Stimulated activated naive CD4-positive, alpha-beta T cell (primary cell): ENCODE measurements at places on chromosomes 3 and 15.
A peak's percentile ranks its signal among the peaks of the same experiment; 100 is the strongest.

DNA sequence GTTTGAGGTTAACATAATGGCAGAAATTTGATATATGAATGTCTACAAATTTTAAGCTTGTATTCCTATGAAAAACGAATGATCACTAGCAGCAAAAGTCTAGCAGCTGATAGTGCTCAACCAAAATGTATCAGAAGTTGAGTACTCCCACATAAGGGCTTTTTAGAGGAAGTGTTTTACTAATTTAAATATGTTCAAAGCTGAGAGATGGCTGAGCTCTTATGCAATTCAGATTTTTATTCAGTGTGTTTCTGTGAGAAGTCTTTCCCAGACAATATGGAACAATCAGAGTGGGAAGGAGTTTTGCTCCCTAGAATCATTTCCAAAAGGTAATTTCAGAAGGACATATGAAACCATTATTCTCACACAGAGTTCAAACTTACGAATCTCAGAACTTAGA, 327.0 kb downstream of the ZPLD1 start:
- no peak for DNase-seq

DNA sequence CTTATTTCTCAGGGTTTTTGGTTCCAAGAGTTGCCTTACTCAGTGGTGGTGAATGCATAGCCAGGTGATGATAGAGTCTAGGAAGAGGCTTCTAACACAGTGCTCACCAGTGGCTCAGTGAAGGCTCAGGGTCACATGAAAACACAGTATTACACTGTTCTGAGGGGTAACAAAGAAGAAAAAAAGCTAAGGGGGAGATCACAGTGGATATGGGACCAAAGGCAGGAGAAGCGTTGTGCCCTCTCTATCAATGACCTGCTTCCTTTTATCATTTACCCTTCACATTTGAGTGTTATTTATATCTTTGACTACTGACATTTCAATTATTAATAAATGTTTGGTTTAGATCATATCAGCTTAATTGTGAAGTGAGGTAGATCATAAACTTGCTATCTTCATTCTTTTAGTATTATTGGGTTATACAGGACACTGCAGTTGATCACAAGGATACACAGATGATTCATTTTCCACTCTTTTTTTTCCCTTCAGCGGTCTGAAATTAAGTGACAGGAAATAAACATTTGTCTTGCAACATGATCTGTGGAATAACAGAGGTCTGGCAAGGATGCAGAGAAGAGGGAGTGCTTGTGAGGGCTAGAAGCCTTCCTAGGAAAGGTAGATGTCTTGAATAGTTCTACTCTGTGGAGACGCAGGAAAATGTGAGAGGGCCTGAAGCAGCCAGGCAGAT, 171.7 kb downstream of the C3orf38 start:
- no peak for DNase-seq

GRCh38 chr15:27752691-27753090, 346.4 kb downstream of the OCA2 start:
- no peak for DNase-seq

- DNase-seq, result no peak
Observed at GRCh38 chr3:33139996-33140395, 26.2 kb downstream of the CRTAP start.

- no peak for DNase-seq
Observed at GRCh38 chr3:175127075-175127662, 268.0 kb downstream of the NAALADL2 start.

- DNase-seq, result no peak
Observed at GRCh38 chr3:183823963-183824362, 1.4 kb downstream of the MAP6D1 start.

DNA sequence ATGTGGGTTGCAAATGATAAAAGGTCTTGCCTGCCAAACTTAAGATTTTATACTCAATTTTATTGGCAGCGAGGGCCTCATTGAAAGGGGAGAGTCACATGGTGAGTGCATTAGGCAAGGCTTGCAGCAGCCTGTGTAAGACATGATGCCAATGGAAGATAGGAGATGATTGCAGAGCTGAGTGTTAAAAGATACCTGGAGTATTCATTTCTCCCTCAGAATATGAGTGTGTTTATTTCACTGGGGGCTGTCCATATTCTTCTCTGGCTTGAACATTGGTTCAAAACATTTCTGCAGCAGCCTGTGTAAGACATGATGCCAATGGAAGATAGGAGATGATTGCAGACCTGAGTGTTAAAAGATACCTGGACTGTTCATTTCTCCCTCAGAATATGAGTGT, 165.2 kb upstream of the NUDT16 start:
- DNase-seq, result no peak

DNA sequence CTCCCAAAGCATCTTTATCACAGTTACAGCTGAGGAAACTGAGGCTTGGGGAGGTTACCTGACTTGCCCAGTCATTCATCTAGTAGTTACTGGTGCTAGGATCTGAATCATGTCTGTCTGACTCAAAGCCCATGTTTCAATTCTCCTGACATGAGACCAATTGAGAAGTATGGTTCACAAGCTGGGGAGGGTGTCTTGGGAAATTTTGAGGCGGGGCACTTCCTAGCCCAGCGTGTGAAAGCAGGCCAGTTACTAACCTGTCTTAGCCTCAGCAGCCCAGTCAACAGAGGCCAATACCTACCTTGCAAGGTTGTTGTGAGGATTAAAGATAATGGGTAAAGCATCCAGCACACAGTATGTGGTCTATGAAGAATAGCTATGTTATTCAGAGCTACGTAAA, 37.0 kb downstream of the CLDN18 start:
- no peak for DNase-seq

- no peak for DNase-seq
Observed at GRCh38 chr3:147189016-147189415, 217.3 kb downstream of the ZIC4 start.

DNA sequence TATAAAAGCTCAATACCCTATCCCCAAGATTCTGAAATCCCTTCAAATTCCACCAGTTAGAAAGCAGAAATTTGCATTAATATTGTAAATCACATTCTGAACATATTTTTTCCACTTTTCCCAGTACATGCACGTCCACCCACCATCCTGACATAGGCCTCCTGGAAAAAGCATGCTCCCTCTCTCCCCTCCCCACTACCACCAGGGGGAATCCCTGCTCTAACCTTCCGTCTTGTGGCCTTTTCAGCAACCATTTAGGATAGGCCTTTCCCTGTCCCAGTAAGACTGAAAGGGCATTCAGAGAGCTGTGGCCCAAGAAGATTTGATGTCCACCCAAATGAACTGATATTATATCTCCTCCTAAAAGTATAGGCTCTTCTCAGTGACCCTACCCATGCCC, 182.1 kb downstream of the ARRDC4 start:
- DNase-seq, result no peak

DNA sequence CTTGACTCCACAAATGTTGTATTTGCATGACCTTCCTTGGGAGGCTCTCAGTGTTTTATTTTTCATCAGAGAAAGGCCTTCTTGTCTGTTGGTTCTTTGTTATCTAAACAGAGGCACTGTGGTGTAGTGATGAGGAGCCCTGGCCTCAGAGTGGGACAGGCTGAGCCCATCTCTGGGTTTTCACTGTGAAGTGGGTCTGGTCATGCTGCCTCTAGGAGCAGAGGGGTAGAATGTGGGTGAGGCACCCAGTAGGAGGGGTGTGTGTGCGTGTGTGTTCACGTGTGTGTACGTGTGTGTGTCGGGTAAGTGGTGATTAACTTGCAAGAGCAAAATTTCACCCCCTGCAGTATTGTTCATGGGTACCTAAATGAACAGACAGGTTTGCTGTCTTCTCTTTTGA, 14.4 kb downstream of the KLF13 start:
- no peak for DNase-seq

- DNase-seq, result no peak
Observed at GRCh38 chr3:21835264-21835663, 84.3 kb upstream of the ZNF385D start.

DNA sequence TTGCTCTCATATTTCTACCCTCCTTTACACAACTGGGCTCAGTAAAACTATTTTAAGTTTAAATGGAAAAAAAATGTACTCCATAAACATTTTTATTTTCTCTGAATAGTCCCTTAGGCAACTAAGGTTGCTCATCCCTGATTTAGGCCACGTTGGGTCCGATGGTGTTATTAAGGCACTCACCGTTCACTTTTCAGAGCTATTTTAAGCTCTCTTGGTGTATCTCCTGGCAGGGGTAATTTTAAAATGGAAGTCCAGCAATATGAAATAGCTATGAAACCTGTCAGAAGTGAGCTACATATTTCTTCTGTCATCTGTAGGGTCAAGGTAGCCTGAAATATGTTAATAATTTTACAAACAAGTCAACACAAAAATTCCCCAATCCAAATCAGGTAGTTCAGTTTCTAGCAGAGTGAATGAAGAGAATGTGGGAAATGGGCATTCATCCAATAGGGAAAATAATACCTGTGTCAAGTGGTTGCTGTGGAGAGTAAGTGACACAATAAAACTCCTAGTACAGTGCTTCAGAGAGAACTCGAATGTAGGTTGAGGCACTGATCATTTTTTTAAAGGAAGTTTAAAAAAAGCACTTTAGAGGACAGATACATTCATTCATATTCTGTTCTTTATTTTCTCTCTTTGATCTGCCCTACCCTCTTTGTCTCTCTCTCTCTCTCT, 209.3 kb upstream of the FEZF2 start:
- no peak for DNase-seq

GRCh38 chr3:58006661-58007060, 1.6 kb upstream of the FLNB start:
- no peak for DNase-seq

GRCh38 chr3:61199843-61200242, 51.4 kb downstream of the FHIT start:
- no peak for DNase-seq

- DNase-seq, result no peak
Observed at GRCh38 chr3:100399341-100400071, 1.4 kb downstream of the TOMM70 start.

DNA sequence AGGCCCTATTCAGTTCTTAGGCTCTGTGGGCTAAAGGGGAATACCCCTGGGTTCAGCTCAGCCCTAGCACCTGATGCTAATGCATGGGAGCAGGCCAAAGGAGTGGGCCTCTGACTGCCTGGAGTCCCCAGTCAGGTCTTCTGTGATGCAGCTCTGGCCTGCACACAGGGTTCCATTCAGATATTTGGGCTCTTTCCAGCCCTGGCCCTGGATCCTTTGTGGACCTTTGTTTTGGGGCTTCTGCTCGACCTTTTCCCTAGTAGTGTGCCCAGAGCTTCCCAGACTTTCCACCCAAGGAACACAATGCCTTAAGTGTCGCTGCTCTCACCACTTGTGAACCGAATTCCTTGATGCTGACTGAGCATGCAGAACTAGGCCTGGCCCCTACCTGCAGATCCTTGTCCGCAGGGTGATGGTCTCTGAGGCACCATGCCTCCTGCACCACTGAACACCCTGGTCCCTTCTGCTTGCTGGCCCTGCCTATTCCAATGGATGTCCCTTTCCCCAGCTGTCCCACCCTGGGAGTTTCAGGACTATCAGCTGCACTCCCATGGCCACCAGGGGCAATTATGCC, 5.1 kb downstream of the SEC13 start:
- no peak for DNase-seq

DNA sequence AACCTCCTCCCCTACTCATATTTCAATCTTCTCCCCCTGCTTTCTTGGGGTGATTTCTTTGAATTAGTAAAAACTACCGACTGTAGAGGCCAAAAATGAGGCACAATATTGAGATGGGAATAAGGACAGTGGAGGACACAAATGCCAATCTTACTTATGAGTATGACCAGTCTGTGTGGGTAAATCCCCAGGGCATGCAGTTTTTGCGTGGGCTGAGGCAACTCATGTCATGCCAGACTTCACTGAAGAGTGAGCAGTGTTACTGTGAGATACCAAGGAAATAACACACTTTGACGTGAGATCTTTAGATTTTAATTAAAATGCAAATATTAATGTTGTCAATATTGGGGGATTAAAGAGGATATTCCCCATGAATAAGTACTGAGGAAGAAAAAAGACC, 254.3 kb upstream of the ICE2 start:
- DNase-seq, result no peak

DNA sequence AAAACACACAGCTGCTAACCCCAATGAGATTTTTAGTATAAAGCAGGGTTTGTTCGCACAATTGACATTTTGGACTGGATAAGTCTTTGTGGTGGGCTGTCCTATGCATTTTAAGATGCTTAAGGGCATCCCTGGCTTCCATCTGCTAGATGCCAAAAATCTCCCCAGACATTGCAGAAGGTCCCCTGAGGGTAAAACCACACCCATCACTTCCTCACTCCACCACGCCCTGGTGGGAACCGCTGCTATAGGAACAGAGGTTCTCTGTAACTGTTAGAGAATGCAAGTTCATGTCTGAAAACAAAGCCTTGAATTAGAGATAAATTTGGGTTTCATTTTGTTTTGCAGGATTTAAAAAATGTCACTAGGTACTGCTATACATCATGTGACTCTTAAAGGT, 67.7 kb downstream of the ARHGEF26 start:
- no peak for DNase-seq

DNA sequence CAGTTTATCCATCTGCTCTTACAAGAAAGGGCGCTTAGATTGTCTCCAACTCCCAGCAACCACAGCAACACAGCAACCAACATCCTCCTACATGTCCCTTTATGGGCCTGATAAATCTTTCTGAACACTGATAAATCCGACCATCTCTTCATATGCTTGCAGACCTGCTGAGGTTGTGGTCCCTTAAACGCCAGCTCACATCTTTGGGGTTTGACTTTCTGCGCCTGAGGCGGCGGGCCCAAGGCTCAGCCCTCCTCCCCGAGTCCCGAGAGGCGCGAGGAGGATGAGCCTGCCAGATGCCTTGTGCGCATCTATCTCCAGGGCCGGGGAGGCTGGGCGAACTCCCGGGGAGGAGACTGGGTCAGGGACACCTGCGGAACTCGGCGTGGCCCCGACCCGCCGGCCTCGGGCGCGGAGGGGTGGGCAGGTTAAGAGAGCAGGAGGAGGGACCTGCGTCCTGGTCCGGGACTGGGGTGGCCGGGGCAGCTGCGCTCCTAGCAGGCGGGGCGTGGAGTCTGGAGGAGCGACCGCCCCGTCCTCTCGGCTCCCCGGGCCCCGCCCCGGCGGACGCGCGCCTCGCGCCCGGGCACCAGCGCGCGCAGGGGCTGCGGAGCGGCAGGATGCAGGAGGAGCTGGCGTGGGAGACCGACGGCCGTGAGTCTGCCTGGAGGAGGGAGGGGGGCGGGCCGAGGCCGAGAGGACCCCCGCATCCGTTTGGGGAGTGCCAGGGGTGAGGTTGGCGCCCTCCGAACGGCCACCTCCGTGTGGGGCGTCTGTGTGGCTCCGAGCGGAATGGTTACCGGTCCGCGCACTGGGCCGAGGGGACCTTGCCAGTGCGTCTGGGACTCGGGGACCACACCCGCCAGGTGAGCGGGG, at the start of gene ANKDD1A:
TSS of gene ANKDD1A (plus strand) at position 592 of the 876 bp plus-strand sequence. CDS start at position 621, 29 bp downstream.
- DNase-seq, result peak; percentile 22
